A549 treated with GW870086 at 1 μM for 4 hours (cell line): ENCODE measurements at places on chromosomes 2 and 18. TPM values are rescaled to one million over a fixed set of nuclear protein-coding genes. Genes with fewer than 3 reads are reported as not detected.

LOXHD1 gene
- not detected in 5 replicates for total RNA-seq

HOXD12 gene
- not detected in 5 replicates for total RNA-seq

CDH19 gene
- total RNA-seq = 0.52 to 1.2 TPM (median 1.0 TPM) in 5 replicates

TRAF3IP1 gene
- total RNA-seq = 11.9 to 16.0 TPM (median 12.6 TPM) in 5 replicates

PLCD4 gene
- 0.29 to 0.68 TPM (median 0.44 TPM) in 5 replicates for total RNA-seq

SALL3 gene
- total RNA-seq = not detected in 5 replicates

SLC38A11 gene
- total RNA-seq = not detected in 5 replicates

LCT gene
- total RNA-seq = 0.02 to 0.07 TPM (median 0.03 TPM) in 5 replicates

HMSD gene
- total RNA-seq = 0.71 TPM in 1 of 5 replicates, not detected in the others

TMEM182 gene
- total RNA-seq = 3.7 to 6.3 TPM (median 4.7 TPM) in 5 replicates

TTC39C gene
- total RNA-seq = 15.4 to 18.8 TPM (median 18.0 TPM) in 5 replicates

DSC1 gene
- not detected in 5 replicates for total RNA-seq

ADD2 gene
- 18.8 to 27.9 TPM (median 24.0 TPM) in 5 replicates for total RNA-seq

CNTNAP5 gene
- total RNA-seq = not detected in 5 replicates

EVA1A gene
- total RNA-seq = 9.1 to 11.8 TPM (median 10.9 TPM) in 5 replicates
